ENCODE measurements at places on chromosomes 5 and 9. TPM values are rescaled to one million over a fixed set of nuclear protein-coding genes. Genes with fewer than 3 reads are reported as not detected.

DNA sequence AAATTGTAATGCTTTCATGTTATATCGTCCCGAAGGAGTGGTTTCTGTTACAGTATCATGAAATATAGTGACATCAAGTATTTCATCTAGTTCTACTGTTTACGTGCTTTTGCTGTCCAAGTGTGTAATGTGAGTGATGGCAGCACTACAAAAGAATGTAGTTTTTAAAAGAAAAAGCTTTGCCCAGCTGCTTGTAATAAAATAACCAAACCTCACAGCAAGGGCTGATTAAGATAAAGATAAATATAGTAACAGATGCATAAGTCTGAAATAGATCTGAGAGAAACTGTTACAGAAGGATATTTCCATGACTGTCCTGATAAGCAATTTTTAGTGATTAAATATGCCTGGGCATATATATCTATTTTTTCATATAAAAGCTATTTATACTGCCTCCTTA lies 106.4 kb downstream of the AUH start:
- DNase-seq: no peak

GRCh38 chr5:112136773-112137172 lies 282.3 kb downstream of the EPB41L4A start:
- DNase-seq: no peak

GRCh38 chr5:119105971-119106370 lies 35.1 kb downstream of the DMXL1 start:
- no peak for DNase-seq

DNA sequence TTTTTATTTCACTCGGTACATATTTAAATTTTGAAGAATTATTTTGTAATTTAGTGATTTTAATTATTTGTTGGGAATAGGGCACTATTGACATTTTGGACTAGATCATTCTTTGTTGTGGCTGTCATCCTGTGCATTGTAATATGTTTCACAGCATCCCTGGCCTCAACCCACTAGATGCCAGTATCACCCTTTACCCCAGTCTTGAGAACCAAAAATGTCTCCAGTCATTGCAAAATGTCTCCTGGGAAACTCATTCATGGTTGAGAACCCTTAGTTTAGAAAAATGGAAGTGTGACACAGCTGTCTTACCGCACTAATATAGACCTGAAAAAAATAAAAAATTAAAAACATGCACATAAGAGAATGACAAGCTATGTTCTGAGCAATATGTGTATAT lies 88.4 kb upstream of the CCDC152 start:
- DNase-seq: no peak

GRCh38 chr5:120388016-120388781 lies 75.9 kb upstream of the PRR16 start:
- DNase-seq: no peak

DNA sequence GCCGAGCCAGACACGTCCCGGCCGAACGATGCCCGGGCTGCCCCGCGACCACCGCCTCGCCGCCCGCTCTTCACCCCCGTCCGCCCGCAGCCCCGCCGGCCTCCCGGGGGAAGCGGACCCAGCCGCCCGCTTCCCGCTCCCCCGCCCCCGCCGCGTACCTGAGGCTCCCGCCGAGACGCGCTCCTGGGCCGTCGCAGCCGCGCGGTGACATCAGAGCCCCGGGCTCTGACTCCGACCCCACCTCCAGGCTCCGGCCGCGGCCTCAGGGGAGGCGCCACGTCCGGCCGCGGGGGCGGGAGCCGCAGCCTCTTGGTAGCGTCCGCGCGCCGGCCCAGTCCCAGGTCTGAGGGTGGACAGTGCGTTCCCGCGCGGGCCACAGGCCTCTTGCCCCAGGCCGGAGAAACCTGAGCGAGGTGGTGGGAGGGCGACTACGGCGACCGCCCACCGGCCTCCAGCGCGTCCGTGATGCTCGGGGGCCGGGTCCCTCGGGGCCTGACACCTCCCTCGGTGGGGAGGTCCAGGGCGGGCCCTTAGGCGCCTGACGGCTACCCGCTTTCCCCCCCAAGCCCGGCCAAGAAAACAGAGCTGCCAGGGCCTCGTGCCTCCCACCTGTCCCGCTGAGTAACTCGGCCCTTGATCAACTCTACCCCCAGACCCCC lies at the start of gene SHROOM1:
TSS of gene SHROOM1 (minus strand) at position 212 of the 659 bp plus-strand sequence. CDS start 4,507 bp downstream, outside the sequence.
- peak; percentile 63 for DNase-seq

DNA sequence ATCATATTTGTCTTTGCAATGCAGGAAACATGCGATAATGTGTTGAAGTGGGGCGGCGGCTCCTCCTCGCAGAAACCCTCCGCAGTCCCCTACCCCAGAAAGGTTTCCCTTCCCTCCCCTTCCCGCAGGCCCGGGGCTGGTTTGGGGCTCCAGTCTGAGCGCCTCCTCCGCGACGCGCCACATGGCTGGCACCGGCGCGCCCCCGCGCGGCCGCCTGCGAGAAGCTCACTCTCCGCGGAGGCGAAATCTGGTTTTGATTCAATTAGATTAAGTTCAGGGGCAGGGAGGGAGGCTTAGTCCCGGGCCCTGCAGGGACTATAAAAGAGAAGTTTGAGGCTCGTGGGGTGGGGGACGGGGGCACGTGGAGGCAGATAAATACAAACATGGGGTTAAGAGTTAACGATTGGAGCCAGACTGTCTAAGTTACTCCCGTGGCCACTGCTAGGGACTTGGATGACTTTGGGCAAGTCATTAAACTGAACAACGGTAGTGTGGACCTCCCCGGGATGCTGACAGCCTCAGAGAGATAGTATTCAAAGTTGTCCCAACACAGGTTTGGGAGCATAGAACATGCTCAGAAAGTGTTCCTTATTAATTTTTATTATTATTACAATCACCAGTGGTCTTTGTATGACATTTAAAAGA lies 69.4 kb downstream of the MSX2 start:
- DNase-seq: peak; percentile 3

DNA sequence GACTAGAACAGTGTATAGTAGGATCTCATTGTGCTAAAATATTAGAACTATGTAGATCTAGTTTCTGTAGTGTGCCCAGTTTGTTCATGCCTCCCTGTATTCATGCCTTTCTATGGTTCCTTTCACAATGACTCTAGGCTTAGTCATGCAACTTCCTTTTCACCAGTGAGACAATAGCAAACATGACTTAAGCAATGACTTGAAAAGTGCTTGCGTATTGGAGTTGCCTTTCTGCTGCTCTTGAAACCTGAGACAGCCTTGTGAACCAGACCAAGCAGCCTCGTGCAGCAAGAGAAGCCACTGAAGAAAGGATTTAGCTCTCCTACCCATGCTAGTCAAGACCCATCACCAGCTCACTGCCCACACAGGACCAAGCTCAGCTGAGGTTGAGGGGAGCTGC lies 294.5 kb upstream of the TAS2R1 start:
- no peak for DNase-seq

DNA sequence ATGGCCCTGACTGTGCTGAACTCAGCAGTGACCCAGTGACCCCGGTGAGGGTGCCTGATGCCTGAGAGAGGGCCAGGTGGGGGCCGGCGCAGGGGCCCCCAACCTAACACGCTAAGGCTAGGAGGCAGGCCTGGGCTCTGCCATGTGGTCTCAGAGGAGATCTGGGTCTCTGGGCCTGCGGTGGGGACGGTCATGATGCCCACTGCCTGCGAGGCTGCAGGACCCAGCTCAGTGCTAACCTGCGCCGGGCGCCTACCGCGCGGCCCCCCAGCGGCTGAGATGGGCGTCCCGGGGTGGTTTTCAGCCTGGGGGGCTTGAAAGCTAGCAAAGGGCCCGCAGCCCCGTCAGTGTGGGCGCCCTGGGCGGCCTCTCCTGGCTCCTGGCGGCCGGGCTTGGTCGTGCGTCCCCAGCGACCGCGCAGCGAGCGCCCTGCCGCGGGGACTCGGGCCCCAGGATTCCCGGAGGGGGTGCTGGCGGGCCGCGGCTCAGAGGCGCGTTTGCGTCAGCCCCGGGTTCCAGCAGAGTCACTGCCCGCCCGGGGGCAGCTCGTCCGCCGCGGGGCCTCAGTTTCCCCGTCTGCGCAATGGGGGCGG lies 2.5 kb downstream of the EGFL7 start:
- peak; percentile 58 for DNase-seq

DNA sequence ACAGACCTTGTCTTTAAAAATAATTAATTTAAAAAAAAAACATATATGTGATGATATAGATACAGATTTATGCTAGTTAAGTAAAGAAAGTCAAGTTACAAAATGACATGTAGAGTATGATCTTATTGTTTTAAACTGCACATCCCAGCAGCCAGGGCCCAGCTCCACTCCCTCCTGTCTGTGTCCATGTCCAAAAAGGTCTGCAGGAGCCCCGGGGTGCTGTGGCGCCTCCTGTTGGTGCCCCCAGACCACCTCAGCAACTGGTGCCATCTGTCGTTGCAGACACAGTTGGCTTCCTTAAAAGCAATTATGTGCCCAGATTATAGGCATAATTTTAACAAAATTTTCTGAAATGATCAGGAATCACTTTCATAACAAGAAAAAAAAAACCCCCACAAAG lies 33.3 kb downstream of the IPPK start:
- DNase-seq: no peak

DNA sequence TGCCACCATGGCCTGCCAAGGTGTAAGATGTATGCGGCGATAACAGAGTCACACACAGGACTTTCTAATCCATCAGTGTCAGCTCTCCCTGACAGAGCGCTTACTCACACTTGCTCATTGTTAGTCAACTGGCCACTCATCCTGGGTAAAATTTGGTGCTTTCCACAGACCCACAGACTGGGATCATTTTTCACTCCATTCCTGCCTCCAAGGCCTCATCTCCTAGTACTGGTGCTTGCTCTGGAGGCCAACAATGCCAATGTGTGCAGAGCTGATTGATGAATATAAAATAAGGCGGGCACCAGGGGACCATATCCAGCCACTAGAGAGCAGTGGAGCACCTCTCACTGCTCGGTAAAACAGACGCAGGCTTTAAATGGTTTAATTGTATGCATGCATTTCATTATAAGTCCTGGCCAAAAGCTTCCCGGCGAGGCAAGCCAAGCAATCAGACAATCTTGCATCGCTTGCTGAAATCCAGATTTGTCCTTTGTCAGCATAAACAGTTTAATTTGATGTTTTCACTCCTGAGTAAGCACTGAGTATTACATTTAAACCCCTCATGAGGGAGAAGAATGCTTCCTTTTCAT lies 22.3 kb downstream of the PSMB7 start:
- DNase-seq: peak; percentile 83

DNA sequence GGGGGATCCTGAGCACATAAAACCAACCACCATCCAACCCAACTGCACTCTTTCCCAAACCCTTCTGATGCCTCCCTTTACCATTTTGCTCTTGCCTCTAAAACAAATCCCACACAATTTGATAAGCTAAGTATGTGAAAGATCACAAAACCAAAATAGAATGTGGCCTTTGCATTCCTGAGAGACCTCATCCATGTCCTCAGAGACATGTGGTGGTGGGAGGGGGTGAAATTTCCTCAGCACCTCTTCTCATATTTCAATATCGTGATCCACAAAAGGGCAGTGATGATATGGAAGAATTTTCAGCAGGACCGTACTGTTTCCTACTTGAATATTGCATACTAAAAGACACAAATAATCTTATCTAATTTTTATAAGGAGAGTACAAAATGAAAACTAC lies 423.3 kb downstream of the TLE1 start:
- DNase-seq: no peak

- no peak for DNase-seq
These were observed 478.6 kb upstream of the WWC1 start for GRCh38 chr5:167812871-167813270.

DNA sequence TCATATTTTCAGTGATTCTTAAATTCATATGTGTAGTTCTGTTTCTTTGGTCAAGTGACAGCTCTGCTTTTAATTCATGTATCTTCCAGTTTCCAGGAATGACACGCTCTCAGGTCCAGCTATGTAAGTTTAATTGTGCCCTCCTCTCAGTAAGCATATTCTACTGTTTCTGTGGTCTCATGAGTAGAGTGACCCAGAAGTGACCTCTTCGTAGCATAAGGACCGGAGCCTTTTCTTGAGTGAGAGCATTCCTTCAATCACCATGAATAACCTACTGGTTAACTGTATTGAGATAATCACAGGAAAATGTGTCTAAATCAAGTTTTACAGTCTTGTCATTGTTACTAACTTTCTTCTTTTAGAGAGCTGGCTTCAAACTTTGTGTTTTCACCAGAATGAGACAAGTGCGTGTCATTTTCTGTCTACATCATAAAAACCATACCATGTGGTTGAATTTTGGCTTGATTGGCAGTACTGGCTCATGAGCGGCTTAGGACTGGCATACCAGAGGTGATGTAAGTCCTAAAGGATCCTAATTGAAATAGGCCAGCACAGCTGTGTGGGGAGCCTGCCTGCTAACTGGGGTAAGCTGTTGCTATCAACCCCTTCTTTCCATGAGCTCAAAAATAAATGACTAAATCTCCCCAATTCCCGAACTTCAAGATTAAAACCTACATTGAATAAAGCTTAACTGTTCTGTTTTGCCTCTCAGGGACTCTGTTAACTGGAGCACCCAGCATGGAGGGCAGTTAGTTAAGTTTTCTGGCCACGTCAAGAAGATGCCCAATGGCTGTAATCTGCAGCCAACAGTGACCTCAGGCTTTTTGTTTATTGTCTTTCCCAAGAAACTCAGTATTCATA lies 4.8 kb downstream of the ADAMTSL1 start:
- no peak for DNase-seq

GRCh38 chr9:78280982-78281668 lies 15.8 kb upstream of the PSAT1 start:
- no peak for DNase-seq

DNA sequence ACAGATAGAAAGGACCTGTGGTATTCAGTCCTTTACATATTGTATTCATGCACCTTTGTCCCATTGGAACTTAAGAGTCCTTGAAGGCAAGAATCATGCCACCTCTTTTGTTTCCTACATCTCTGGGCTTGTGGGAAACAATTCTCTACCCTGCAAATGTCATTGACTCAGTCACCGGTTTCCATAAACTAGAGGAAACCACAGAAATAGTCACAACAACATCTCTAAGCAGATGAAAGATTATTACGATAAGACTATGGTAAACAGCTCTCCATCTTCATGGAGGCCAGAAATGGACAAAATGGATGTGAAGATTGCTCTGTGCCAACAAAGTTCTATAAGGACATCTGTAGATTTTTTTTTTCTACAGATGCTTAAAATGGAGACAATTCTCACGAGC lies 165.5 kb downstream of the PIK3R1 start:
- DNase-seq: peak; percentile 17

GRCh38 chr5:126814721-126815404 lies 37.9 kb downstream of the LMNB1 start:
- DNase-seq: no peak

- no peak for DNase-seq
These were observed 223.2 kb upstream of the ACTBL2 start for GRCh38 chr5:57705769-57706168.

GRCh38 chr5:129459777-129460671 lies at the start of gene ADAMTS19:
TSS of gene ADAMTS19 (plus strand) at chr5:129460298. CDS start at chr5:129460392, 94 bp downstream.
- peak; percentile 21 for DNase-seq

- DNase-seq: no peak
These were observed 95.3 kb downstream of the IRX2 start for GRCh38 chr5:2656206-2656605.

Gene PCBD2
- 4.2 TPM for total RNA-seq

Gene IL9
- not detected for total RNA-seq

Gene GMCL2
- total RNA-seq: not detected

Gene MBLAC2
- total RNA-seq: 5.1 TPM

Gene INSL6
- not detected for total RNA-seq

Gene CATSPER3
- 0.13 TPM for total RNA-seq

Gene S100Z
- not detected for total RNA-seq

Gene LCN1
- total RNA-seq: not detected

Gene SPINK9
- not detected for total RNA-seq
